Thyroid gland (tissue), 4 donors: ENCODE measurements at places on chromosomes 3 and 15. TPM values are rescaled to one million over a fixed set of nuclear protein-coding genes. Genes with fewer than 3 reads are reported as not detected.
A peak's percentile ranks its signal among the peaks of the same experiment; 100 is the strongest.

EOMES gene
- total RNA-seq, result not detected

ALPK3 gene
- total RNA-seq, result 5.8 TPM

LRRIQ4 gene
- total RNA-seq, result not detected

PROS1 gene
- total RNA-seq, result 29.3 TPM

DNA sequence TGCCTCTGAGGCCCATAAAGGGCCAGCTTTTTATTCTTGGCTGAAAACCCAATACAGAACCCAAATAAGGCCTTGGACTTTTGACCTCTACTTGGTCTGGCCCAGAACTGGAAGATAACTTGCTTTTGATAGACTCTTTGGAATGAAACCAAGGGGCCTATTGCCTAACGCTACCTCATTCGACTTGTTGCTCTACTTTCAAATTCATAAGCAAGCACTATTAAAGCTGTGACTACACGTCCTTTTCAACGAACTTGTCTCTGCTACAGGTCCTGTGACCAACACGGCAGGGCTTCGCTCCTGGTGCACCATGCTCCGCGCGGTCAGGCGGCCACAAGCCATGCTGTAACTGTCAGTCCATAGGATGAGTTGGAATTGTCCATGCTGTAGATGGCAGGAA lies 385.4 kb downstream of the MFSD1 start:
- H3K27me3 ChIP-seq, result no peaks in the 10 kb centered on the region
- no peak for DNase-seq
- no peaks in the 10 kb centered on the region for H3K4me1 ChIP-seq
- H3K36me3 ChIP-seq, result no peaks in the 10 kb centered on the region

- H3K27me3 ChIP-seq, result no peaks in the 10 kb centered on the region
- H3K4me1 ChIP-seq, result peaks cover 3% of the 10 kb centered on the region
- no peak overlapping the region for H3K4me3 ChIP-seq
- H3K36me3 ChIP-seq, result peaks cover 63% of the 10 kb centered on the region
- no peak for DNase-seq
These were observed 10.7 kb downstream of the NFKBIZ start for GRCh38 chr3:101859882-101860448.

- no peak overlapping the region for H3K4me3 ChIP-seq
- H3K4me1 ChIP-seq, result peaks cover 45% of the 10 kb centered on the region
- DNase-seq, result peak; percentile 92
- no peaks in the 10 kb centered on the region for H3K27me3 ChIP-seq
- no peaks in the 10 kb centered on the region for H3K36me3 ChIP-seq
These were observed 39.1 kb downstream of the ABHD5 start for GRCh38 chr3:43729707-43730414.

DNA sequence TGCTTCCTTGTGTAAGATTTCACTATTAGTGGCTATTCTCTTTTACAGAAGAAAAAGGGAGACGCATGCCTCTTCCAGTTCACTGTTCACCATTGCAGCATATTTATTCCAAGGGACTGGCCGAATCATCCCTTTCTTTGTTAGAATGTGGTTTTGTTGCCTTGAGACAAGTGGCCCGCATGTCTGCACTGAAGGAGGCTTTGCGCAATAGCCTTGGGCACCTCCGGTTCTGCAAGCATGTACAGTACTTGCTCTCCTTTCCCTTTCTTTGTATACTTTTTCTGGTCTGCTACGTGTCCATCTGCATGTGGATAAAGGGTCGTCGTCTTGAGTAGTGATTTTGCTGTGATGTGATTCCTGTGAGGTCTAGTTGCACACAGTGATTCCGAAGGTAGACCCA lies 43.0 kb downstream of the FLNB start:
- no peaks in the 10 kb centered on the region for H3K36me3 ChIP-seq
- peak; percentile 91 for DNase-seq
- peaks cover 68% of the 10 kb centered on the region for H3K4me1 ChIP-seq
- H3K27ac ChIP-seq, result peak overlapping the region; percentile 96

GRCh38 chr15:41503669-41504010 lies 10.0 kb downstream of the ITPKA start:
- H3K4me1 ChIP-seq, result peaks cover 23% of the 10 kb centered on the region
- H3K27ac ChIP-seq, result no peak overlapping the region
- H3K27me3 ChIP-seq, result no peaks in the 10 kb centered on the region
- H3K4me3 ChIP-seq, result no peak overlapping the region

GRCh38 chr3:131960324-131960723 lies 74.5 kb downstream of the CPNE4 start:
- H3K4me1 ChIP-seq, result no peaks in the 10 kb centered on the region
- H3K4me3 ChIP-seq, result no peak overlapping the region
- no peaks in the 10 kb centered on the region for H3K27me3 ChIP-seq
- DNase-seq, result no peak
- H3K36me3 ChIP-seq, result no peaks in the 10 kb centered on the region

- no peak overlapping the region for H3K4me3 ChIP-seq
- DNase-seq, result no peak
- H3K36me3 ChIP-seq, result no peaks in the 10 kb centered on the region
- no peak overlapping the region for H3K27ac ChIP-seq
- no peaks in the 10 kb centered on the region for H3K4me1 ChIP-seq
These were observed 157.7 kb upstream of the BCL6 start for GRCh38 chr3:187902936-187903335.

DNA sequence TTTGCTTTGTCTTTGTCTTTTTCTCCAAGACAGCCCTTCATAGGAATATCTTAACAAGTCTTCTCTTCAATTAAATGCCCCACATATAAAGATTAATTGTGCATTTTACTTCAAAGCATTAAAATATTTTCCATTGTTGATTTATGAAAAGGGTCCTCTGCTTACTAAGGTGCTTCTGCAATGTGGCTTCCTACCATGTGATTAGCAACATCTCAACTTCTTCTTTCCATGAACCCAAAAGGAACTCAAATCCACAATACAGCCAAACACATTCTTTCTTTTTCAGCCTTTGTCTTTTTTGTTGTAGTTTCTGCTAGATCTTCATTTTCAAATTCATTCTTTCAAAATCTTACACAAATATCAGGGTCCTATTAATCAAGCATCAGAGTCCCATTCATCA lies 309.2 kb downstream of the NSUN3 start:
- H3K36me3 ChIP-seq, result no peaks in the 10 kb centered on the region
- H3K27me3 ChIP-seq, result no peaks in the 10 kb centered on the region
- no peak overlapping the region for H3K4me3 ChIP-seq
- no peak for DNase-seq
- H3K27ac ChIP-seq, result no peak overlapping the region
- no peaks in the 10 kb centered on the region for H3K4me1 ChIP-seq

DNA sequence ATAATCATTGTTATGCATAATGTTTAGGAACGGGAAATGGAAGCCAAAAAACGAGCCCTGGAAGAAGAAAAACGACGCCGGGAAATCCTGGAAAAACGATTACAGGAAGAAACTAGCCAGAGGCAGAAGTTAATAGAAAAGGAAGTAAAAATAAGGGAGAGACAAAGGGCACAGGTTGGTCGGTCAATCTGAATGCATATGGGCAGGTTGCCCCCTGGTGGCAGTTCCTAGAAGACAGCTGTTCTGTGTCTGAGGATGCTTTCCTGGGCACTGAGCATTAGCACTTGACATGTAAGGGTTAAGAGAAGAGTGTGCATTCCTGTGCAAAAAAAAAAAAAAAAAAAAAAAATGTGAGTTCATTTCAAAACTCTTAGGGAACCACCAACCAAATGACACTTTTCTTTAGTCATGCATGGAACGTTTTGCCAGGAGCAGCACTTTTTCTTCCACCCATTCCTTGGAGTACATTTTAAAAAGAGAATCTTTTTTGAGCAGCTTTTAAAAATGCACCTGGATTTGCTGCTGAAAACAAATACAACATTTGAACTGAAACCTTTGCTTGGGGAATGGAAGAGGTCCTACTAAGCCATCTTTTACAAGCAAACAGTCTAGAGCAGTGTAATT lies 11.1 kb upstream of the ABHD10 start:
- no peak overlapping the region for H3K4me3 ChIP-seq
- no peaks in the 10 kb centered on the region for H3K27me3 ChIP-seq
- H3K36me3 ChIP-seq, result no peaks in the 10 kb centered on the region
- peak overlapping the region; percentile 61 for H3K27ac ChIP-seq

DNA sequence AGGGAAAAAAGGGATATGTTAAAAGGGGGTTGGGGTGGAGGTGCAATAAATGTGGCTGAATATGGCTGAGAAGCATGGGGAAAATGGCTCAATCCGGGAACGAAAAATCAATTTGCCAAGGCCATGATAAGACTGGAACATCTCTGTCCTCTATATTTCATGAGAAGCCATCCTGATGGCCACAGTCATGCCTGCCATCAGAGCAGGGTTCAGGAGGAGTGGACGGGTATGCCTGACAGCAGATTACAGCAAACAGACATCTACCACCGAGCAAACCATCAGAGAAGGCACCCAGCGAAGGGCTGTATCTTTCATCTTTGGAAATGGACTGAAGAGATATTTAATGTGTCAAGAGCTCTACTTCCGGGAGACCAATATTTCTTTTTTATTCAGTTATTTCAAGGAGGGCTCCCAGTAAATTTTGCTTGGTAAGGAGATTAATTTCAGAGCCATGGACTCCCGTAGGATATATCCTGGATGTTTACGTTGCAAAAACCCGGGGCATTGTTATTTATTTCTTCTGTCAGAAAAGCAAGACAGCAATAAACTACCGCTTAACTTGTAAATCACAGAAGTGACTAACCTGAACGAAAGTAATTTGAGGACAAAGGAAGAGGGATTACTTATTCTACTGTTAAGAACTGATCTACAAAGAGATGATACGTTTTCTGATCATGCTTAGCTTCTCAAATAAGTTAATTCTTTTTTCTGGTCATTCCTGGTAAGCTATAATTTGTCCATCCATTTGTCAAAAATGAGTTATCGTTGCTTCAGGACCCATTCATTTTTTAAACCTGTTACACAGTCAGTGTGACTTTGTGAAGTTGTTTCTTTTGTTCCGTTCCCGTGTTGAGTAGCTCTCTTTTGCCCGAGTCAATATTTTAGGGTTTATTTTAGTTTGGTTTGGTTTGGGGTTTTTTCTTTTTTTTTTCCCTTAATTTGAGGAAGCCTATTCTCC lies 80.6 kb upstream of the CHD2 start:
- H3K4me1 ChIP-seq, result peaks cover 17% of the 10 kb centered on the region
- no peaks in the 10 kb centered on the region for H3K36me3 ChIP-seq
- no peak overlapping the region for H3K4me3 ChIP-seq
- H3K27ac ChIP-seq, result peak overlapping the region; percentile 86
- no peaks in the 10 kb centered on the region for H3K27me3 ChIP-seq

GRCh38 chr3:48558493-48559134 lies 2.0 kb upstream of the PFKFB4 start:
- H3K27ac ChIP-seq, result no peak overlapping the region
- H3K4me3 ChIP-seq, result no peak overlapping the region
- DNase-seq, result peak; percentile 3
- no peaks in the 10 kb centered on the region for H3K27me3 ChIP-seq

- no peak overlapping the region for H3K4me3 ChIP-seq
- no peak for DNase-seq
- H3K4me1 ChIP-seq, result peaks cover 10% of the 10 kb centered on the region
- H3K27ac ChIP-seq, result no peak overlapping the region
- H3K36me3 ChIP-seq, result no peaks in the 10 kb centered on the region
These were observed 169.0 kb downstream of the ABHD5 start for GRCh38 chr3:43859766-43860165.

DNA sequence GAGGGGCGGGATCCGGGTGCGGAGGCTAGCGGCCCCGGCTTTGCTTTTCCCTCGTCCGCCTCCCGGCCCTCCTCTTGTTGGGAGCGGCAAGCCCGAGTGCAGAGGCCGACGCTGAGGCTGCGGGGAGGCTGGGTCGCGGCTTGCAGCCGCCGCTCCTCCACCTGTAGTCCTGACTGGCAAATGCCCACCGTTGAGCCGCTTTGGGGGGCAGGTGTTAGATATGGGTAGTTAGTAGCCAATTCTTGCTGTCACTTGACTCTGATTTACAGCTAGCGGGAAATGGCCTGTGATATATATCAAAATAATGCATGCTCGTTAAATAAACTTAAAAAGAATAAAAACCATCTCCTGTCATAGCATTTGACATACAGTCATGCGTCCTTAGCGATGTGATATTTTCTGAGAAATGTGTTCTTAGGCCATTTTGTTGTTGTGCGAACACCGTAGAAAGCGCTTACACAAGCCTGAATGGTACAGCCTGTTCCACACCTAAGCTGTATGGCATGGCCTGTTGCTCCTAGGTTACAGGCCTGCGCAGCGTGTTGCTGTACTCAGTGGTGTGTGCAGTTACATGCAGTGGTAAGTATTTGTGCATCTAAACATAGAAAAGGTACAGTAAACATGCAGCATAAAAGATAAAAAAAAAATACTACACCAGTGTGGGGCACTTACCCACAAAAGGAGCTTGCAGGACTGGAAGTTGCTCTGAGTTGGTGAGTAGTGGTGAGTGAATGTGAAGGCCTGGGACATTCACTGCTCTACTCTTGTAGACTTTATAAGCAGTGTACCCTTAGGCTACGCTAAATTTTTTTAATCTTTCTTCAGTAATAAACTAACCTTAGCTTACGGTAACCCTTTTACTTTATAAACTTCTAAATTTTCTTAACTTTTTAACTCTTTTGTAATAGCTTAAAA lies 873 bp downstream of the CAPN7 start:
- H3K27ac ChIP-seq, result peak overlapping the region; percentile 95
- no peaks in the 10 kb centered on the region for H3K36me3 ChIP-seq
- H3K4me1 ChIP-seq, result peaks cover 18% of the 10 kb centered on the region

DNA sequence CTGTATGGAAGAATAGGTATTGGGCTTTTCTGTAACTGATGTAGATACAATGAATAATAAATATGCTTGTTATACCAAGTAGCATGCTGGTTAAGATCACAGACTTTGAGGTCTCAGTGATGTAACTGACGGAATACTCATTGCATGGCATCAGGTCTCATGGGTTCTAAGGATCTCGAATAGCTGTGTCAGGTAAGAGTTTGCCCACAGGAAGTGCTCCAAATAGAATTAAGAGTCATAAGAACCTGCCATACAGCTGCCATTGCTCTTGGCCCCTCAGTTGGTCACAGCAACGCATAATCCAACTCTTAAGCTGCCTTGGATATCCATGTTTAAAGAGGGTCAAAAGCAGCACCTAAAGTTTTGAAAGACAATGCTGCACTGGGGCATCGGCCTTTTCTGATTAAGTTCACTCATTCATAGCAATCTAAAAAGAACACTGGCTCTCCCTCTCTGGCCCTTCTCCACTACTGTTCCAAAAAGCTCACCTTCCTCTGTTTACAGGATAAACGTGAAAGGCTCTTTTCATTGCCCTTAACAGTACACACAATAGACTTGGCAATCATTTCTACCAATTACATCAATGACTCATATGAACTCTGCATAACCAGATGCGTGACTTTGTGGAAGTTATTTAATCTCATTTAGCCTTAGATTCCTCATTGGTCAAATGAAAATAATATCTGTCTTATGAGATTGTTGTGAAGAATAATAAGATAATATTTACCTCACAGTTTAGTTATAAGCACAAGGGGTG lies 74.6 kb downstream of the ZBTB20 start:
- no peaks in the 10 kb centered on the region for H3K36me3 ChIP-seq
- DNase-seq, result no peak
- H3K27me3 ChIP-seq, result no peaks in the 10 kb centered on the region
- no peak overlapping the region for H3K4me3 ChIP-seq

GRCh38 chr3:144499001-144499930 lies 527.6 kb downstream of the DIPK2A start:
- no peak overlapping the region for H3K4me3 ChIP-seq
- H3K4me1 ChIP-seq, result peaks cover 4% of the 10 kb centered on the region
- no peaks in the 10 kb centered on the region for H3K36me3 ChIP-seq
- DNase-seq, result no peak
